Neural progenitor cell (in vitro differentiated cells): ENCODE measurements at places on chromosomes 7 and 10. TPM values are rescaled to one million over a fixed set of nuclear protein-coding genes. Genes with fewer than 3 reads are reported as not detected.

Gene NAPEPLD
- 13.3 and 14.6 TPM in 2 replicates for total RNA-seq

Gene CRYGN
- total RNA-seq: 1.1 TPM in 1 of 2 replicates, not detected in the other

Gene LGI1
- total RNA-seq: 9.2 and 20.2 TPM in 2 replicates

- no peak for DNase-seq
- no peak overlapping the region for H3K27ac ChIP-seq
- no peak overlapping the region for H3K4me3 ChIP-seq
- peaks cover 6% of the 10 kb centered on the region for H3K4me1 ChIP-seq
Observed at GRCh38 chr10:5492929-5493576, 6.3 kb downstream of the CALML5 start.

- no peak for DNase-seq
- H3K4me3 ChIP-seq: no peak overlapping the region
- H3K4me1 ChIP-seq: peaks cover 15% of the 10 kb centered on the region
- H3K27me3 ChIP-seq: no peaks in the 10 kb centered on the region
Observed at GRCh38 chr10:14416308-14416700, 85.6 kb upstream of the FRMD4A start.

GRCh38 chr10:34184939-34185386, 630.1 kb downstream of the PARD3 start:
- no peaks in the 10 kb centered on the region for H3K27me3 ChIP-seq
- H3K4me3 ChIP-seq: no peak overlapping the region
- DNase-seq: no peak
- no peaks in the 10 kb centered on the region for H3K36me3 ChIP-seq
- H3K27ac ChIP-seq: no peak overlapping the region
- H3K4me1 ChIP-seq: peaks cover 70% of the 10 kb centered on the region

- no peak for DNase-seq
- H3K36me3 ChIP-seq: no peaks in the 10 kb centered on the region
- no peak overlapping the region for H3K27ac ChIP-seq
- H3K4me1 ChIP-seq: no peaks in the 10 kb centered on the region
Observed at GRCh38 chr10:96764425-96765060, 44.2 kb upstream of the PIK3AP1 start.

- no peaks in the 10 kb centered on the region for H3K27me3 ChIP-seq
- no peak for DNase-seq
- H3K36me3 ChIP-seq: no peaks in the 10 kb centered on the region
- no peak overlapping the region for H3K27ac ChIP-seq
Observed at GRCh38 chr10:6748029-6748428, 168.0 kb upstream of the PRKCQ start.

DNA sequence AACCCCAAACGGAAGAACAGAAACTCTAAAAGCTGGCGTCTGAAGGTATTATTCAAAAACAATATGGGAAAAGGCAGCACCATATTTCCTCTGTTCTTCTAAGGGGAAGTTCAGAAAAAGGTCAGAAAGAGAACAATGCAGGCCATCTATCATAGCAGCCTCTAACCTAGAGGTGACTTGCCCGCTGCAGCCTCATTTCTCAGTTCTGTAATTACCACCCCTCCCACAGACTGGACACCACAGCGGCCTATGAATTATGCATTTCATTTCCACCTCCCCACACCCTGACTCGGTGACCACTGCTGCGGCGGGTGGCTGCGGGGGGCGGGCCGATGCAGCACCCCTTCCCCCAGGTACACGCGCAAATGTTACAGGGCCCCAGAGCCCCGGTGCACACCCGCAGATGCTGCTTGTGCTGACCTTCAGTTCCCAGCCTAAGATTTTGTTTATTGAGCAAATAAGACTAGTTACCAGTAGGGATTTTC, 125.5 kb downstream of the CLEC2L start:
- H3K4me1 ChIP-seq: peaks cover 24% of the 10 kb centered on the region
- no peak overlapping the region for H3K4me3 ChIP-seq
- H3K27me3 ChIP-seq: no peaks in the 10 kb centered on the region
- H3K36me3 ChIP-seq: no peaks in the 10 kb centered on the region
- H3K27ac ChIP-seq: no peak overlapping the region

- H3K4me3 ChIP-seq: no peak overlapping the region
- no peak overlapping the region for H3K27ac ChIP-seq
- H3K36me3 ChIP-seq: no peaks in the 10 kb centered on the region
- H3K27me3 ChIP-seq: no peaks in the 10 kb centered on the region
Observed at GRCh38 chr10:48594803-48595538, 9.9 kb downstream of the ARHGAP22 start.

DNA sequence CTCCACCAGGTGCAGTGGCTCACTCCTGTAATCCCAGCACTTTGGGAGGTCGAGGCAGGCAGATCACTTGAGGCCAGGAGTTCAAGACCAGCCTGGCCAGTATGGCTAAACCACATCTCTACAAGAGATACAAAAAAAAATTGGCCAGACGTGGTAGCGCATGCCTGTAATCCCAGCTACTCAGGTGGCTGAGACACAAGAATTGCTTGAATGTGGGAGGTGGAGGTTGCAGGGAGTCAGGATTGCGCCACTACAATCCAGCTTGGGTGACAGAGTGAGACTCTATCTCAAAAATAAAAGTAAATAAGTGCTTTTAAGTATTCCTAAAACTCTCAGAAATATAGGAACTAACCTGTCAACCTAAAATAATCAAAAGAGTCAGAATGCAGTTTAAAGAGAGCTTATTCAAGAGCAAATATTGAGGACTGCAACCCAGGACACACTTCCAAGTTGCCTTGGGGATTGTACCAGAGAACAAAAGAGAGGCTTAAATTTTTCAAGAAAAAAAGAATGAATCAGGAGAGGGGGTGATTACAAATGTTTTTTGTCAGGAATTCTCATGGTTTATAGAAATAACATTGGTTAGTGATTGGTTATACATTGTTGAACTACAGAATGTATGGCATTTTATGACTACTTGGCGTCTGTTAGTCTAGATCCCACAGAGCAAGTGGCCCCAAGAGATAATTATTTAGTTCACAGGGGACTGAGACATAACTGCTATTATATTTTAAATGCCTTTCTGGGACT, 33.2 kb upstream of the PPP1R9A start:
- H3K4me1 ChIP-seq: no peaks in the 10 kb centered on the region
- no peak overlapping the region for H3K4me3 ChIP-seq
- DNase-seq: no peak
- no peaks in the 10 kb centered on the region for H3K27me3 ChIP-seq

GRCh38 chr10:84907461-84908009, 579.1 kb downstream of the CCSER2 start:
- no peaks in the 10 kb centered on the region for H3K4me1 ChIP-seq
- H3K4me3 ChIP-seq: no peak overlapping the region
- DNase-seq: no peak
- no peak overlapping the region for H3K27ac ChIP-seq

- H3K4me3 ChIP-seq: no peak overlapping the region
Observed at GRCh38 chr7:28316489-28316888, 95.8 kb upstream of the CREB5 start.

DNA sequence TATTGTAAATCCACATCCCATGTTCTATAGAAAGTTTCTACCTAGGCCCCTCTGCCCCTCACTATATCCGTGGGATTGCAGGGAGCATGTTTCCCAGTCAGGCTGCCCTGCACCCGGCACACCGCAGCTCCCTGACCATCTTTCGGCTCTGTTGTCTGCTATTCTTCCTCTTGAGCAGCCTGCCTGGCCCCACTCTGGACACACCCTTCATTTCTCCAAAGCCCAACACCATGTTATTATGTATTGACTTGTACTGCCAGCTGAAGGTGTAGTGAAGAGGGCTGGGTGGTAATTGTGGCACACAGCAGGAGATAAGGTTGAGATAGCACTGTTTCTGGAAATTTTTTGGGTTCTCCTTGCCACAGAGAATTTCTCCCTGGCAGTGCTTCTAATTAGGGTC, 9.8 kb downstream of the LRMDA start:
- no peak for DNase-seq
- H3K4me1 ChIP-seq: no peaks in the 10 kb centered on the region
- peaks cover 29% of the 10 kb centered on the region for H3K27me3 ChIP-seq
- no peak overlapping the region for H3K27ac ChIP-seq
